ENCODE measurements at places on chromosomes 4 and X.

GRCh38 chr4:16858275-16858752 lies 40.1 kb downstream of the LDB2 start:
- DNase-seq, result no peak

DNA sequence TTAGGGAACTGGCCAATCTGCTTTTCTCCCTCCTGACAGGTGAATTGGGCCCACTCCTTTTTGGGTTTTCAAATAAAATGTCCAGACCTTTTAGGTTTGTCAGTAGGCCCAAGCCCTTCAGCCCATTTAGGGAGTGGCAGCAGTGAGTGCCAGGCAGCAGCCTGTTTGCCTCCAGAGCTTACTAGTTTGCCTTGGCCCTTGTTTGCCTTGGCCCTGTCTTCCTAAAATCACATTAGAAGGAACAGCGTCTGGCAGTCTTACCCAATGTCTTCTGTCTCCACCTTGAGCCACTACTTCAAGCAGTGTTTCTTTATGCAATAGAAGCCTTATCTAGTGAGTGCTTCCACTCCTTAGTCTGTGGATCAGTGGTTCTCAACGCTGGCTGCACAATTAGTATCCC lies 117.1 kb downstream of the TMEM164 start:
- no peak for DNase-seq

GRCh38 chr4:22670956-22671355 lies 21.8 kb upstream of the GBA3 start:
- no peak for DNase-seq

- no peak for DNase-seq
Observed at GRCh38 chr4:153169776-153170175, 34.5 kb upstream of the TRIM2 start.

DNA sequence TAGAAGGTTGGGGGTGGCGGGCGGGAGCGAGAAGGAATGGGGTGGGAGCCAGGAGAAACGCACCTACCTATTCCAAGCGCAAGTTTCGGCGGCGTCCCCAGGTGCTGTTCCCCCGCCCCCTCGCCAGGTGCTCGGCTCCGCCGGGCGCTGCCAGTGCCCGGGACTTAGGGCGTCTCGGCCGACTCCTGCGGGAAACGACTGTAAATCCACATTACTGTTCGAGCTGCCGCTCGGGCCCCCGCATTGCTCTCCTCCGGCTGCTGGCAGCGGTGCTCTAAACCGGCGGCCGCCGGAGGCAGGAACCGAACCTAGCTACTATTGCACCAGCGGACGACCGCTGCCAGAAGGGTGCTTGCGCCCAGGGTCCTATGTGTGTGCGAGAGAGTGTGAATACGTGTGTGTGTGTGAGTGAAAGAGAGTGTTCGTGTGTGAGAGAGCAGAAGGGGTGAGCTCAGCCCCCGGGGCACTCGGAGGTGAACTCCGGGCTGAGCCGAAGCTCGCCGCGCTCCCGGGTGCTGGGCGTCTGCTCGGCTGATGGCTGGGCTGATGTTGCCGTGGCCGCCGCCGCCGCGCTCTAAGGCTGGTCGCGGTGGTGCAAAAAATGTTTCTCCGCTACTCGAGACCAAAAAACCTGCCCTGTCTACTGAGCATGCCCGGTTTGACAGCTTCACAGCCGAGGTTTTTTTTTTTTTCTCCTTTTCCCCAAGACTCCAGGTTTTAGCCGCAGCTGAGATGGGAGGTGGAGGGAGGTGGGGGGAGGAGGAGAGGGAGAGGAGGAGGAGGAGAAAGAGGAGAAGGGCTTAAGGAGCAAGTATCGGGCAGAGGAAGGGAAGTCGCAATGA lies 115.7 kb upstream of the TEX13C start:
- DNase-seq, result no peak

GRCh38 chrX:147894366-147894963 lies 17.3 kb upstream of the FMR1 start:
- no peak for DNase-seq

GRCh38 chrX:110703641-110704040 lies 92.0 kb downstream of the CHRDL1 start:
- no peak for DNase-seq

DNA sequence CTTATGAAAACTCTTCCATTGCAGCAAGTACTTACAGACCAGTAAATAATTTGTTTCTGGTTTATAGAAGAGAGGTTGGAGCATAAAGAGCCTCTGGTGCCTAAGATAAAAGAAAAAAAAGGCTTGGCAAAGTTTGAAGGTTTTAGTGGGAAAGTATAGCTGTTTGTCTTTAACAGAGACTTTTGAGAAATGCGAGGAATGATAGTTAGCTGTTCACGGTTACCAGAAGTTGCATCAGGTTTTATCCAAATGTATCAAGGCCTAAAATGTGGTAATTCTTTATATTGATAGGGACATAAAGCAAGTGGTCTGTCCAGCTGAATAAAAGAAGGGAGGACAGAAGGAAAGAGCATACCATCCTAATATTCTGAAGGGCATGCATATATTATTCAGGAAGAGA lies 29.3 kb downstream of the RAP1GDS1 start:
- no peak for DNase-seq

DNA sequence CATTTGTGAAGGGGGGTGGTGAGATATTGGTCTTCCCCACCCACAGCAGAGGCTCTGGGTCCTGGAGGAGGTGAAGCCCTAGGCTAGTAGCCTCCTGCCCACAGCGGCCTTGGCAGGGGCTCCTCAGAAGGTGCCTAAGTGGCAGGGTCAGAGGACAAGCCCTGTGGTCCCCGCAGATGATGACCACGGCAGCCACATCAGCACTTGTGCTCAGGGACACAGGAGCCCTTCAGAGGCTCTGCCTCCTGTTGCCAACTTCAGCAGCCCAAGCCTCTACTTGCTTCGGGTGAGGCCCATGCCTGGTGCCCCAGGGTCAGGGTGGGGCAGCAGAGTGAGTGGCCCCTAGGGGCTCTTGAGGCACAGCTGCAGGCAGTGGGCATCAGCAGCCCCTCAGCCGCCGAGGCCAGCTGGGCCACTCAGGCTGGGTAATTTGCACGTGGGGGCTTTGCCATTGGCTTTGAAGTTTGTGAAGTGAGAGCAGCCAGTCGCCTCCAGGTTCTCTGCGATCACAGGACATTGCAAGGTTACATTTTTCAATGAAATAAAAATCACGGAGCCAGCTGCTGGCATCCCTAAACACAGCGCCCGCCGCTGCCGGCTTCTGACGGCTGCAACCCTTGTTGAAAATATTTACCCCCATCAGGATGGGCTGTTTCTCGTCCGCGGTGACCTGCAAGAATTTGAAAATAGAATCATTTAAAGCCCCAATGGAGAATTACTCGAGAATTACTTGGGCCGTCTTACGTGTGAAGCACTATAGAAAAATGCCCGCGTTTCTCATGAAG lies 108.5 kb downstream of the HMX1 start:
- DNase-seq, result no peak

GRCh38 chr4:123617791-123618190 lies 221.2 kb downstream of the SPRY1 start:
- no peak for DNase-seq

DNA sequence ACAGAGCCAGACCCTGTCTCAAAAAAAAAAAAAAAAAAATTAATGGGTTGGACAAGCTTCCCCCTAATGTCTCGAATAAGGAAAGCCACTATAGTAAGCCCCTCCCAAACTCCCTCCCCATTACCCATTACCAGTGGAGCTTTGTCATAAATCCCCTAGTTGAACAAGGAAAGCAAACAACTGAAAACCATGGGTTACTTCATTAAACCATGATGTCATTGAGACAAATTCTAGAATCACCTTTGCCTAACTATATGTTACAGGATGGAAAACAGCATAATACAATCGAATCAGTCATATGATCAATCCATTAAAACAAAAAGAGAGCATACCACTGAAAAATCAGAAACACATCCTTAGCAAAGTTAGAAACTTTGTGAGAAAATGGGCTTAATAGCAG lies 8.2 kb downstream of the ARAP2 start:
- no peak for DNase-seq

DNA sequence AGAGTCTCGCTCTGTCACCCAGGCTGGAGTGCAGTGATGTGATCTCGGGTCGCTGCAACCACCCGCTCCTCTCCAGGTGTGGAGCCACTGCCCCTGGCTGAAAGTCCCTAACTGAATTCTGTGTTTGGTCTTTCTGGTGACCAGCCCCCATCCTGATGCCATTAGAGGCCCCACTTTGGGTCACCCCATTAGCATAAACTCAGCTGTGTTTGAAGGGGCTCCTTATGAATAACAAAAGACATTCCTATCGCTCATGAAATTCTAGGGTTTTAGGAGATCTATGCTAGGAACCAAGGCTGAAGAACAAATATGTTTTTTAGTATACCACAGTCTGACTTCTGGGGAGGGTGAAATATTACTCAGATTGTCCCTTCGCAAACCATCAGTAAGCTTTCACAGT lies 652.9 kb downstream of the ADGRL3 start:
- no peak for DNase-seq

DNA sequence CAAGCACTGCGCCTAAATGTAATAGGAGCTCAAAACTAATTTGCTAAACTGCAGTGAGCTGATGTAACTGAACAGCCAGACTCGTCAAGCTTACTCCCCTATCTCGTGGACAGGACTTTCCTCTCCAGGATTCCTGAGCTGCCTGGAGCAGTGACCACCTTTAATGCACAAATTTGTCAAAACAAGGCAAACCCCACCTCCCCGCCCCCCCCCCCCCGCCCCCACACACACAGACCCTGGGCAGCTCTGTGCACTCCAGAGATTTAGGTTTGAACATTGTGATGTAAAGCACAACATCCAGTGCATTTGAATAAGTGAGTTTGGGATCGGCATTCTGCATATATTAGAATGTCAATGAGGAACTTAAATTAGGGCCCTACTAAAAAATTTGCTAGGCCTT lies 77.7 kb upstream of the DHX15 start:
- DNase-seq, result no peak

GRCh38 chrX:40912166-40912565 lies 173.1 kb upstream of the USP9X start:
- no peak for DNase-seq

GRCh38 chr4:121939690-121940089 lies 12.2 kb downstream of the TRPC3 start:
- DNase-seq, result no peak

- no peak for DNase-seq
Observed at GRCh38 chr4:122167369-122167768, 15.2 kb downstream of the BLTP1 start.

- no peak for DNase-seq
Observed at GRCh38 chr4:81609844-81610243, 138.1 kb upstream of the RASGEF1B start.

GRCh38 chr4:61588621-61589402 lies 388.7 kb downstream of the ADGRL3 start:
- DNase-seq, result no peak

- no peak for DNase-seq
Observed at GRCh38 chr4:126124818-126125217, 810.1 kb downstream of the FAT4 start.

DNA sequence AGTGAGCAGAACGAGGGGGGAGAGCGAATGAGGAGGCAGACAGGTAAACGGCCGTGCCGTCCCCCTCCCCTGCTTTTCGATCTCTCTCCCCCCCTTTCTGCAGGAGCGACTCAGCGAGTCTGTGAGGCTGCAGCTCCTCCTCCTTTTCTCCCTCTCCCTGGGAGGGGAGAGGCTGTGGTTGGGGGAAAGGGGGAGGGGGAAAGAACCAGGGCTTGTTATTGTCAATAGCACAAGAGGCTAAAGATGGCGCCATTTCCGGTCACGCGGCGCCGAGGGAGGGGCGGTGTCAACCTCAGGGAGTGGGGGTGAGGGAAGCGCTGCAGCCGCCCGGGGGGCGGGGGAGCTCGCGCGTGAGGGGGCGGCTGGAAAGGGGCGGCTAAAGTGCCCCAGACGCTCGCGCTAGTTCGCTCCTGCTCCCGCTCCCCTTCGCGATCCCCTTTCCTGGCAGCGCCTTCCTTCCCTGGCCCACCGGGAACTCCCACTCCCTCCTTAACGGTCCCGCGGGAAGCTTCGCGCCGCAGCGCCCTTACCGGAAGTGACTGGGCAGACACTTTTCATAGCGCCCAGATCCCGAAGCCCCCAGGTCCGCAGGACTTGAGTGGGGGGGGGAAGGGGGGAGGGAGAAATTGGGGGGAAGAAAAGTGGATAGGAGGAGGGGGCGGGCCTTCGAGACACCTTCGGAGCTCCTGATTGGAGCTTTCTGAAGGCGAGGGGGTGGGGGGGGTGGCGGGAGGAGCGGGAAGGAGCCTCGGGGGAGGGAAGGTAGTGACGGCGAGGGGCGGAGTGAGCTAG lies at the start of gene CUL4B:
Gene CUL4B (minus strand): TSS at position 121 of the 792 bp plus-strand sequence. CDS start 324 bp downstream, outside the sequence.
- peak; percentile 92 for DNase-seq

- DNase-seq, result no peak
Observed at GRCh38 chr4:97185233-97185632, 958.0 kb downstream of the STPG2 start.

DNA sequence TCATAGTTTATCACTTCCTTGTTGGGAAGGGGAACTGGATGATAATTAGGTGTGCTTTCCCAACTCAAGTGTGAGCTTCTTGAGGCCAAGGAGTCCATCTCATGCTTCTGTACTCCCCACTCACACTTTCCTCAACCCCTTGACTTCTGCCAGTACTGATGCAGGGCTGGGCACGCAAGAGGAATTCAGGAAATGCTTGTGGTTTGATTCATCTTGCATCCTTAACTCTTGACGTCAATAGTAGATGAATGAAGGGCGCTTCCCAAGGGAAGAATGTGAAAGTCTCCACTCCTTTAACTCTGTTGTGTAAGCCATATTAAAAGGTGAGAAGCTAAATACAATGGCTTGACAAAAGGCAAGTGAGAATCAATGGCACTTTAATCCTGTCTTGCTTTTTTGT lies 101.8 kb downstream of the AGTR2 start:
- no peak for DNase-seq

DNA sequence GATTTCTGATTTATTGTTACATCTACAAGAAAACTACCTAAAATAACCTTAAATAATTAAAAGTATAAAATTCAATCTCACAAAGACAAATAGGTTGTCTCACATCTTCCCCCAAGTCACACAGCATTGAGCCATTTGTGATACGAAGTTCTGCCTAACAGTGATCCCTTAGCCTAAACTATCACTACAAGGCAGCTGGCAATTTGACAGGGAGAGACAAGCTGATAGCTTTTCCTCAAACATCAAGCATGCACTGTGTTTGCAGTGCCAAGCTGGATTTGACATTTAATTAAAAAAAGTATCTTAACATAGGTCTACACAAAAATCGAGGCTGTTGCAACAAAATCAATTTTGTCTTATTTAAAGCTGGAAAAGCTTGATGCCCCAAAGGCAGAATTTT lies 464.7 kb upstream of the TRAM1L1 start:
- DNase-seq, result no peak

DNA sequence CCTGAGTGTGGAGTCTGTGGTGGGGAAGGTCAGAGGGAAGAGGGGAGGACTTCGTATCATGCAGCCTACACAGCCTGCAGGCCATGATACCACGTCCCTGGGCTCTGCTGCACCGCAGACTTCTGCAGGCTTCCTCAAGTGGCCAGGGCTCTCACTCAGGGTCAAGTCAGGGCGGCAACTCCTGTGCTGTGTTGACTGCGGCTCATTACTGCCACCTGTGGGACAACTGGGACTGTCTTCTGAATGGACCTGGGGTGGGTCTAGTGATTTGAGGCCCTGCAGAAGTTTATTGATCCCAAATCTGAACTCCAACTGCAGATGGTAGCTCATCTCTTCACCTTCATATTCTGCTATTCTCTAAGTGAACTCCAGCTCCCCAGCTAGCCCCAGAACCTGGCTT lies 167.1 kb downstream of the NSUN7 start:
- peak; percentile 76 for DNase-seq
